ENCODE measurements at places on chromosomes 5 and 9.

DNA sequence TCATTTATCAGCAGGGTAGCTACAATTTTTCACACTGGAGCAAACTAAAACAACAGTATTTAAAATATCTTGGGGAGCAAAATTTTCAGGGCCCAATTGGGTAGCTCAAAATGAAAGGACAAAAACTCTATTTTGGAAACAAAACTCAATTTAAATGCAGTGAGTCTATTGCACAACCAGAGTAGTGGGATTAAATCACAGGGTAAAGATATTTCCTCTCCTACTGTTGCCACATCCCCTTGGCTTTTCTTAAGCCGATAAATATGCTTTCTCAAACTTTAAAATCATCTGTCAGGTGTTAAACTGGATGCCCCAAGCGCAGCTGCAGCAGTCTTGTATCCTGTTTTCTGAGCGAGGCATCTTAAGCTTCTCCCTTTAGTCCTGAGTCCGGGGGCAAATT, 1474.3 kb upstream of the CDH9 start:
- peak; percentile 75 for DNase-seq

GRCh38 chr9:71001780-71002386, 119.5 kb downstream of the TRPM3 start:
- DNase-seq: peak; percentile 51

DNA sequence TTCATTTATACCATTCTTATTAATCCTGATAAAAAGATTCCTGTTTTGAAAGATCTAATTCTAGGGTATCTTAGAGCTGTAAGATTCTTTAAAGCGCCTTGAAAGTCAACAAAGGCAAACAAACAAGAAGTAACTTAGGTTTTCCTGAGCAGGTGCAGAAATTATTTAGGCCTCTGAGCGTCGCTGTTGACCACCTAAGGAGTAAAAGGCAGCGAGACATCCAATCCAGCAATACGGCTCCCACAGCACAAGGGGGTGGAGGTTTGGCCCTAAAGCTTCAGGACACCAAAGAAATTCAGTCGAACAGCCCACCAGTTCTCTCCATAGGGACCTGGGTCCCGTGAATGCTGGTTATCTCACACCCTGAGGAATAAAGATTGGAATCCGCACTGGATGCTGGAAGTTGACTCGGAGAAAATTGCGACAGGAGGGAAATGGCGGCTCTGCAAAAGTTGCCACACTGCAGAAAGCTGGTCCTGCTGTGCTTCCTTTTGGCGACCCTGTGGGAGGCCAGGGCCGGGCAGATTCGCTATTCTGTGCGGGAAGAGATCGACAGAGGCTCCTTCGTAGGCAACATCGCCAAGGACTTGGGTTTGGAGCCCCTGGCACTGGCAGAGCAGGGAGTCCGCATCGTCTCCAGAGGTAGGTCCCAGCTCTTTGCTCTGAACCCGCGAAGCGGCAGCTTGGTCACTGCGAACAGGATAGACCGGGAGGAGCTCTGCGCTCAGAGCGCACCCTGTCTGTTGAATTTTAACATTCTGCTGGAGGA, at the start of gene PCDHGA2:
Gene PCDHGA2, plus strand, starts transcription at position 223 of the 769 bp plus-strand sequence.
- DNase-seq: peak; percentile 29

GRCh38 chr5:4989118-4989517, 151.0 kb upstream of the ADAMTS16 start:
- DNase-seq: no peak

DNA sequence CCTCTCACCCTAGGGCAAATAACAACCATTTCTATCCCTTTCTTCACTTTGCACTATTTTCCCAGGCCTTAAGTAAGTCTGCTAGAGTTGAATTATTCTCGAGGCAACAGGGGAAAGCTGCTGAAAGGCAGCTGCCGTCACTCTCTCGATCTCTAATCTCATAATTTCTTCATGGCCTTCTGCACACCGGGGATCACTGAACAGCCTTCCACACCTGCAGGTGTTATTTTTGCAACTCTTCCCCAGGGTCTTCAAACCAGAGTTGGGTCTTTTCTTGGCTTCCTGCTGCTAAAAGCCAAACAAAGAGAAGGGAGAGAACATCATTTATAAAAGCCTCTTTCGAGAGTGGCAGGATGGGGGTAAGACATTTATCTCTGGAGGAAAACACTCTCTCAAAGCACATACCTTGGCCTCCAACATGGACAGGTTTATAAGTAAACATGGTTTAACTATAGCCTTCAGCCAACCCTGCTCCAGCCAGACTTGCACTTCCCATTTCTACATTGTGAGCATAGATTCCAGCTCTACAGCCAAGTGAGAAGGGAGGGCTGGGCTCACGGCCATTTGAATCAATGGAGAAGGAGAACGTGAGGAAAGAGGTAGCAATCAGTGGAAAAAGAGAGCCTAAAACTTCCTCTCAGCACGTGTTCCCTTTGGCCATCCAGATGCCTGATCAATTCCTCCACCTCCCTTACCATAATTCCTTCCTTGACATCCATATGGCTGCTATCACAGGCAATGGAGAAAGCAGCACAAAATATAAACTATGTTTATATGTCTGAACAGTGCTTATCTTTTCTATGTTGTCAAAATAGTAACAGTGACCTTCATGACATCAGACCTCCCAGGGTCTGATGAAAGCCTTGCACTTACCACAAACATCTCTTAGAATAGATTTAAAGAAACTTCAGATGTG, 464.9 kb downstream of the TLE1 start:
- DNase-seq: no peak

DNA sequence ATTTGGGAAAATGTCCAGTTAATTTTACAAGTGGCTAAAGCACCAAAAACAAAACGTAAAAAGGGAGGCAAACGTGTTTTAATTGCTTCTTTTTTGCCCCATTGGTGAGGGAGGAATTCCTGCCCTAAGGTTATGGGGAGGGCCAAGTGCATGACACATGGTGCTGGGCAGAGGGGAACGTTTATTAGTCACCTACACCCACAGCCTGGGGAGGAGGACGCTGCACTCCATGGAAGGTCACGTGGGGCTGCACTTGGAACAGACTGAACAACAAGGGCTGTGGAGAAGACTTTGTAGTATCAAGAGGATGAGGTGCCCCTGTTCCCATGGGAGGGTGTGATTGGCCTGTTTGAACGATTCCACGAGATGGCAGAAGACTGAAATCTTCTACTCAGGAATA, 13.7 kb upstream of the ADAMTS16 start:
- DNase-seq: no peak

DNA sequence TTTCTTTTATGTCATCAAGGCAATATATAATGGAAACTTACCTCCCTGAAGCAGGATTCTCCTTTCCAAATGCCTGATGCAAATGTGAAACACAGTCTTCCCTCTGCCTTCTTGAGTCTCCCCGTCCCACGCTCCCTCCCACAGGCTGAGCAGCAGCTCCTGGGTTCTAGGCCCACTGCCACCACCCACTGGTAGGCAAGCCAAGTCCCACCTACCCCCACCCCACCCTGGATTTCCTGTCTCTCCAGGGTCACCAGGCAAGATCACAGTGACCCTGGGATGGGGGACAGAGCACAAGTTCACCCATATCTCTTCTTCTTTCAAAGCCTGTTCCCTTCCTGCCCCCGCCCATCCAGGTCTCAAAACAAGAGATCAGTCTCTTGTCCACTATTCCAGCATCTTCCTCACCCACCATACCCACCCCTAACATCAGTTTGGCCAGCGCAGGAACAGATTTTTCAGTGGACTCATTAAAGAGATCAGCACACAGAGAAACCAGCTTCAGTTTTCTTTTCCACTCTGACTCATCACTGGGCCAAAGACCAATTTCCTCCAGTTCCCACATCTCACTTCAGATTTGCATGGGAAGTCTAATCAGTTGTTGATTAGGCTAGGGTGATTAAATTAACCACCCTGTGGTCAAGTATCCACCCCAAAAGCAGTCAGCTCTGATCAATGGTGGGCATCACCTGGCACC, 151.5 kb downstream of the ACTL7B start:
- DNase-seq: peak; percentile 19

GRCh38 chr5:16542236-16542635, 74.6 kb downstream of the RETREG1 start:
- DNase-seq: no peak

- DNase-seq: no peak
These were observed 5.4 kb downstream of the ATP10B start for GRCh38 chr5:160846642-160847041.

DNA sequence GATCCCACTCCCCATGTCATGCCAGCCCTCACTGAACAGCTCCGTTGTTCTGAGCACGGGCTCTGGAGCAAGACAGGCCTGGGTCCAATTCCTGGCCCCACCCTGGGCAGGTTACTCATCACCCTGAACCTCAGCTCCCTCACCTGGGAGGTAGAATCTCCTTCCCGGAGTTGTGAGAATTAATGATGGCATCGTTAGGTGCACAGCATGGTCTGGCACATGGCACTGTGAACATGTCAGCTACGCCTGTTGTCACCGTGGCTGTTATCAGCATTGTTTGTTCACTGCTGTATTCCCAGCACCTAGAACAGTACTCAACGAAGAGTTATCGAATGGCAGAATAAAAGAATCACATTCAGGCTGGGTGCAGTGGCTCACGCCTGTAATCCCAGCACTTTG, 43.0 kb downstream of the LRSAM1 start:
- no peak for DNase-seq

DNA sequence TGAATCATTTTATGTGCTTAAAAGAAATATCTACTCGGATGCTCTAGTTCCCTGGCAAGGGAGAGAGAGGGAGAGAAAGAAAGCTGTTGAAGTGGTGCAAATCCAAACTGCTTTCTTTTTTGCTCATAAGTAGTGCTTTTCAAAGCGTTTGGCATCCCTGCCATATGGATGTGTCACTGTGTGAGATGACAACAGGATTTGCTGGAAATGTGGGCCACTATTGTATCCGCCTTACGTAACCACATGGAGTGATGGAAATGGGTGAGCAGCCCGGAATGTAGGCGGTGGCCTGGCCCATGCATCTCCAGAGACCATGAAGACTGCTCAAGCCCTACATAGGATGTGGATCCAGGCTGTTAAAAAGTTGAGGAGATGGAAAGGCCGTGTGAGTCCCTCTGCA, 30.8 kb downstream of the TJP2 start:
- DNase-seq: peak; percentile 17

DNA sequence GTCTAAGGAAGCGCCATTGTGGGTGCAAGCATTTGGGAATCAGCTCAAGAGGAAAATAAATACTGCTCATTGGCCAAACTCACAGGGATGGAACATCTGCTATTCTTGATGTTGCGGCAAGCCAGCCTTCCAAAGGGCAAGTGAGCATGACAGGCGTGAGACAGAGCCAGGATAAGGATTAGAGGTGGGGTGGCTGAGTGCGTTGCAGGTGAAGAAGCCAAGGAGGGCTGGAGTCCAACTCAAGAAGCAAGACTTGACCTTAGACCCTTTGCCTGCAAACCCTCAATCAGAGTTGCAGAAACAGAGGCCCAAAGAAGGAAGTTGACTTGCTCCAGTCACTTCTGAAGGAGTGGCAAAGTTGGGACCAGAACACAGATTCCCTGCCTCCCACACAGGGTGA, 79.4 kb downstream of the WWC1 start:
- DNase-seq: no peak

GRCh38 chr9:101477214-101477613, 41.6 kb upstream of the ALDOB start:
- DNase-seq: peak; percentile 43

DNA sequence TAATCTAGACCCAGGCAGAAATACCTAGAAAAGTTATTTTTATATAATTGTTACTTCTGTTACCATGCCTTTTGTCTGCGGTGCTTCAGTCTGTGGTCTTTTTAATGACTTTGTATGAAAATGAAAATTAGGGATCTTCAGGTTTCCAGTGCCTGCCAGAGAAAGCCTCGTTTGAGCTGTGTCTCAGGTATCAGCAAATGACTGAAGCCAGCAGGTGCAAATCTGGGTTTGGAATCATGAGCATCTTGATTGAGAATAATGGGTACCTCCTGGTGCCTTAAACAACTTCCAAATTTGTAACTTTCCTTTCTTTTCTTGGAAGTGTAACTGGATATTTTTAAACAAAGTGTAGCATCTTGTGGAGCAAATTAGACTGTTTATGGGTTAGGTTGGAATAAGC, 4.3 kb downstream of the ZBTB34 start:
- no peak for DNase-seq

DNA sequence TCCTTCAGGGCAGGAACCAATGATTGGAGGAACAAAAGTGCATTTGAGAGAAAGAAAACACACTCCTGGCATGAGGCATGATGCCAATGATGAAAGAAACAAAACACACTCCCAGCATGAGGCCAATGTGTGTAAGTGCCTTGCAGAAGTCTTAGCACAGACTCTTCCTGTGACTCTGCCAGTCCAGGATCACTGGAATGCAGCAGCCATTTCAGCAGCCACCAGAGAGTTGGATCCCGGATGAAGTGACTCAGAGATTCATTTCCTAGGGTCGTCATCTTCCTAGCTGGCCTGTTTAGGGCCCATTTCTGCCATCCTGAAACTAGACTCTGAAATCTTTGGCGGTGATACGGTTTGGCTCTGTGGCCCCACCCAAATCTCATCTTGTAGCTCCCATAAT, 212.5 kb downstream of the CFAP90 start:
- DNase-seq: no peak

- DNase-seq: no peak
These were observed 53.5 kb upstream of the CDKN2AIPNL start for GRCh38 chr5:134464988-134465815.

DNA sequence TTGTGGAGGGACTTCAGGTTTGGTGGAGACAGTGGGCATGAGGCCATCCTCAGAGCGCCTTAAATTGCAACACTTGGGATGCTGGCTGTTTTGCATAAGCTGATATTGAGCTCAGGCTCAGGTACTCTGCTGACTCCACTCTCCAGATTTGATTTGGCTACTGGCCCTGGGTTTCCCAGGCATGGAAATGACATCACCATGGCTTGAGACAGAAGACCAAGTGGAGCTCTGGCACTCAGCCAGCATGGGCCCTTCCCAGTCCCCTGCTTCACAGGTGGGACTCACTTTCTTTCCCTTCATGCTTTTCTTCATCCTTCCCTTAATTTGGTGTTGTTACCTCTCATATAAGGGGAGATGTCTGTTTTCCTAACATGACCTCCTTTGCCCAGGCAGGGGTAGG, 72.0 kb upstream of the IL12B start:
- peak; percentile 2 for DNase-seq

DNA sequence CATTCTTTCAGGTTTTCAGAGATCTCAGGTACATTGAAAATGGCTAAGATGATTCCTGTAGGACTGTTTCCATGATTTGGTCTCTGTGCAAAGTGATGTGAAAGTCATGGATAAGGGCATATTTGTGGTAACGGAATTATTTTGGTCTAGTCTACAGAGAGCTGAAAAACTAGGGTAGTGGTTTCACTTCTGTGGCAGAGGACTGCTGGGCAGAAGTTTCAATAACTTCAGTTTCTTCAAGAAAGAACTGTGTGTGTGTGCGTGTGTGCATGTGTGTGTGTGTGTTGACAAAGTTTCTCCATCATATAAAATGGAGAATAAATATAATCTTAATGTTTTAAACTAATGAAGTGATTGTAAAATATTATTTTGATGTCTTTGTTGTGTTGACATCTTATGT, 4.3 kb downstream of the CNOT8 start:
- no peak for DNase-seq

- DNase-seq: peak; percentile 91
These were observed 19.5 kb upstream of the ANXA1 start for GRCh38 chr9:73132034-73132776.

DNA sequence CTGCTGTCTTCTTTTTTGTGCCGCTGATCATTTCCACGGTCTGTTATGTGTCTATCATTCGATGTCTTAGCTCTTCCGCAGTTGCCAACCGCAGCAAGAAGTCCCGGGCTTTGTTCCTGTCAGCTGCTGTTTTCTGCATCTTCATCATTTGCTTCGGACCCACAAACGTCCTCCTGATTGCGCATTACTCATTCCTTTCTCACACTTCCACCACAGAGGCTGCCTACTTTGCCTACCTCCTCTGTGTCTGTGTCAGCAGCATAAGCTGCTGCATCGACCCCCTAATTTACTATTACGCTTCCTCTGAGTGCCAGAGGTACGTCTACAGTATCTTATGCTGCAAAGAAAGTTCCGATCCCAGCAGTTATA, 17.1 kb downstream of the F2R start:
- DNase-seq: no peak
